T-helper 17 cell (primary cell): ENCODE measurements at places on chromosomes 12 and 14.

DNA sequence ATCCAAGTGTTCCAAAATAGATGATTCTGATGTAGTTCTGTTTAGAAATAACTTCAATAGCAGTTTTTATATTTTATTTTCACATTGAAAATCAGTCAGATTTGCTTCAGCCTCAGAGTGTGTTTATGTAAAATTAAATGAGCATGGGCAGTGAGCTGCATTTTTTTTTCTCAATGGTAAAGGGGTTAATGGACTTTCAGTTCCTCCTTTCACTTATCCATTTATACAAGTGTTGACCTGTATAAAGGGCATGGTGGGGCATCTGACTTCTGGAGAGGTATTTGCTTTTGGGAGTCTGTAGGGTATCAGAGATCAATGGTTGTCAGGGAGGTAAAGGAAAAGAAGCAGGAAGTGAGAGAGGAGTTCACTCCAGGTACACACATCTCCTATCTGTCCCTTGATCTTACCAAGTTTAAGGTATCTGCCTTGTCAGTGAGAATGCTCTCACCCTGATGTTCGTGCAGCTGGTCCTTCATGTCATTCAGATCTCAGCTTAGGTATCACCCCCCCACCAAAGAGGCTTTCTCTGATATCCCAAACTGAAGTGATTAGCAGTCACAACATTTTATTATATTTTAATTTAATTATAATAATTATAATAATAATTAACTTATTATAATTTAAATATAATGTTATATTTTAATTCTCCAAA is 181.6 kb upstream of the LMNTD1 start:
- no peak overlapping the region for H3K4me3 ChIP-seq
- H3K27ac ChIP-seq, result no peak overlapping the region
- no peaks in the 10 kb centered on the region for H3K27me3 ChIP-seq
- H3K36me3 ChIP-seq, result no peaks in the 10 kb centered on the region
- DNase-seq, result no peak

DNA sequence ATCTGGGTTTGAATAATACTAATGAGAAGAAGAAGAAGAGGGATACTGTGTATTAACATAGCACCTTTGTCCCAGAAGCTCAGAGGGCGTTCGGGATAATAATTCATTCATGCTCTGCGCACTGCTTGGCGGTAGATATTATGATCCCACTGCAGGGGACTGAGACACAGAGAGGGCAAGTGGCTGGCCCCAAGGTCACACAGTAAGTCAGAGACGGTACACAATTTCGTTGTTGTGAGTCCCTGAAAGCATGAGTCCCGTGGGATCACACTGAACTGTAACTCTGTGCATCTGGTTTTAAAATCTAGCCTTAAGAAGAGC is 47.9 kb upstream of the PARP11 start:
- peaks cover 21% of the 10 kb centered on the region for H3K4me1 ChIP-seq
- no peaks in the 10 kb centered on the region for H3K27me3 ChIP-seq
- no peak overlapping the region for H3K27ac ChIP-seq

GRCh38 chr12:81300454-81300853 is 222.6 kb downstream of the ACSS3 start:
- no peak for DNase-seq
- no peaks in the 10 kb centered on the region for H3K4me1 ChIP-seq
- no peaks in the 10 kb centered on the region for H3K27me3 ChIP-seq
- H3K4me3 ChIP-seq, result no peak overlapping the region
- no peaks in the 10 kb centered on the region for H3K36me3 ChIP-seq

DNA sequence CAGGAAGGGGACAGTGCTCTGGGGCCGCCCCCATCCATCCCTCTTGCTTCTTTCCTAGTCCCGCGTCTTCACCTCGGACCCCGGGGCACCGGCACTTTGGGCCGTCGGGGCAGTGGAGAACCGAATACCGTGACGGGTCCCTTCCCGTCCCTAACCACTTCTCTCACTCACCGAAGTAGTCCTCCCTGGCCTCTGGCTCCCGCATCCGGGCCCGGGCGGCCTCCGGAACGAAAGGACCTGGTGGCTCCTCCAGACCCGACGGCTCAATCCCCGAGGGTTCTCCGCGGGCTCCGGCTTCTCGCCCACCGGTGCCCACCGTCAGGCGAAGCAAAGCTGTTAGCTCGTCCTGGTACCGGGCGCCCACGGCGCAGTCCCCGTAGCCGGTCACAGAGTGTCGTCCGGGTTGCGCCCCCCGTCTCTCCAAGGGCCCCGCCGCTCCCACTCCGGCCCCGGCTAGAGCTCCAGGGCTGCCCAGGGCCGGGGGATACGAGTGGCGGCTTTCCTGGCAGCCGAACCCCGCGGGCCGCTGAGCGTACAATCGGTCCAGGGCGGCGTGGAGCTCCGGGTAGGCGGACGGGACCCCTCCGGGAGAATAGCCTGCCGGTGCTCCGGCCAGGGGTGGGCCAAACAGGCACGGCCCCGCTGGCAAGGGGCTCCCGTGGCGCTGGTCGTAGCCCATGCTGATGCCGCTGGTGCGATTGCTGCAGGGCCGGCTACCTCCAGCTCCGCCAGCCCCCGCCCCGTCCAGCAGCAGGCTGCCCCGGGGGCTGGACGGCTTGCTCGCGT is 1.1 kb downstream of the AJUBA start:
- peak; percentile 18 for DNase-seq
- H3K27me3 ChIP-seq, result no peaks in the 10 kb centered on the region
- H3K36me3 ChIP-seq, result peaks cover 5% of the 10 kb centered on the region
- peak overlapping the region; percentile 75 for H3K4me3 ChIP-seq

- H3K4me1 ChIP-seq, result no peaks in the 10 kb centered on the region
- peaks cover 19% of the 10 kb centered on the region for H3K27me3 ChIP-seq
- H3K36me3 ChIP-seq, result no peaks in the 10 kb centered on the region
- H3K4me3 ChIP-seq, result no peak overlapping the region
- H3K27ac ChIP-seq, result no peak overlapping the region
Measured at GRCh38 chr14:33611405-33612196, 339.3 kb downstream of the EGLN3 start.

- H3K4me3 ChIP-seq, result no peak overlapping the region
- no peaks in the 10 kb centered on the region for H3K4me1 ChIP-seq
- DNase-seq, result no peak
- no peak overlapping the region for H3K27ac ChIP-seq
- no peaks in the 10 kb centered on the region for H3K36me3 ChIP-seq
Measured at GRCh38 chr12:42862055-42862454, 272.5 kb upstream of the PRICKLE1 start.

- H3K36me3 ChIP-seq, result no peaks in the 10 kb centered on the region
- H3K4me3 ChIP-seq, result peak overlapping the region; percentile 88
- H3K27ac ChIP-seq, result peak overlapping the region; percentile 94
- no peak for DNase-seq
- peaks cover 44% of the 10 kb centered on the region for H3K4me1 ChIP-seq
Measured at GRCh38 chr14:70934084-70934483, 26.8 kb downstream of the PCNX1 start.

DNA sequence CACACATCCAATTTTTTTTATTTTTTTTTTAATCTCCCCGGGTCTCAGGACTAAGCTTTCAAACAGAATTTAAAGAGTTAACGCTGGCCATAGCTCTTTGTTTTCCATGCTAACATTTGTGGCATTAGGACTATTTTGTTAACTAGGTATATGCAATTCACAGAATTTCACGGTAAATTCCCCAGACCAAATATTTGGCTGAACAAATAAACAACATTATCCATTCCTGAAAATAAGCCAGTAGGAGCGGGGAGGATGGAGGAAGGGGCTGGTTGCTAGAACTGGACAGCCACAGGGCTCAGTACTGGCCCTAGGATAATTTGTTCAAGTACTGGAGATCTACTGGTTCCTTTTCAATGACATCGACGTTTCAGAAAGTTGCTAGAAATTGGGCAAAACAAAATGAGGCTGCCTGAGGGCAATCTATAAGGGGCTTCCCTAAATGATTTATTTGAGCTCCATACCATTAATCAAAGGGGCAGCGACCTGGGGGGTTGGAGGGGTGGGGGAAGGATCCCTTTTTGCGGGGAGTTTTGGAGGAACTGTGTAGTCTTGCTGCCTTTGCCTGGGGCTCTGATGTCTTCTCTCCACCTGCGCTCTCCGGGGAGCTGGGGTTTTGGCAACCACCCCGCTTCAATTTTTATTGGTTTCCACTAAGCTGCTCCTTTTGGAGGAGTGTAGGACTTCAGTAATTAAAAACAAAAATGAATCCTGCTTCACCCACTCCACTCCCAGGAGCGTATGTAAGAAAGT is 9.0 kb downstream of the BMP4 start:
- peaks cover 5% of the 10 kb centered on the region for H3K4me1 ChIP-seq
- H3K36me3 ChIP-seq, result no peaks in the 10 kb centered on the region
- no peak overlapping the region for H3K4me3 ChIP-seq
- H3K27ac ChIP-seq, result no peak overlapping the region
- DNase-seq, result no peak
